Hematopoietic multipotent progenitor cell (in vitro differentiated cells): ENCODE measurements at places on chromosomes 3 and 15. TPM values are rescaled to one million over a fixed set of nuclear protein-coding genes. Genes with fewer than 3 reads are reported as not detected.

DNA sequence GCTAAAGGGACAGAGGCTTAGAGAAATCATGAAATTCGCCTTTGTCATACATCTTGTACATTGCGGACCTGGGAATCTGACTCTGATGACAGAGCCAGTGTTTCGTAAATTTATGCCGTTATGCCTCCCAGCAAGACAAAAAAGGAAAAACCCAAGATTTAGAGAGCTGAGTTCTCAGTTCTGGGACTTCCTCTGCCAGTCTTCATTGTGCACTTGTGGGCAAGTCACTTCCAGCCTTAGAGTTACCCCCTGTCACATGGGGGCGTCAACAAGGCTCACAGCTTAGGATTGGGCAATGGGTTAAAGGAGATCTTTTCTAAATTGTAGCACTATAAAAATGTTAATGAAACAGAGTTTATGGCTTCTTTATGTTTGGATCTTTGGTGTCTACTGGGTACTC, 41.9 kb upstream of the MITF start:
- DNase-seq = no peak

GRCh38 chr15:51917493-51917892, 54.1 kb downstream of the LEO1 start:
- peak; percentile 35 for DNase-seq

GRCh38 chr3:76943671-76944070, 96.2 kb upstream of the ROBO2 start:
- no peak for DNase-seq

DNA sequence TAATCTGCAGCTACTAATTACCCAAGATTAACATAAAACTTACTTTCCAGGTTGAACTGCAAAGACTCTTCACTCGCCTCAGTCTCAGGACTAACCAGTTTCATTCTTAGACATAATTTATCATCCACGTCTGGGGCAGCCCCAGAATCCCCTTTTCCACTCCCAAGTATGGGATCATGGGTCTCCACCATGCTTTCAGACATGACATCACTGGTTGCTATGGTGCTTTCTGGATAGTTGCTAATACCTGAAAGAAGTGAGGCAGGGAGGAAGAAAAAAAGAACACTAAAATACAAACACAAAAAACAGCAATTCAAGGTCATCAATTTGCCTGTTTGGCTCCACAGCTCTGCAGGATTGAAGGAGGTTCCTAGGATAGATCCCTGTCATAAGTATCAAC, 46.6 kb downstream of the TP53BP1 start:
- no peak for DNase-seq

DNA sequence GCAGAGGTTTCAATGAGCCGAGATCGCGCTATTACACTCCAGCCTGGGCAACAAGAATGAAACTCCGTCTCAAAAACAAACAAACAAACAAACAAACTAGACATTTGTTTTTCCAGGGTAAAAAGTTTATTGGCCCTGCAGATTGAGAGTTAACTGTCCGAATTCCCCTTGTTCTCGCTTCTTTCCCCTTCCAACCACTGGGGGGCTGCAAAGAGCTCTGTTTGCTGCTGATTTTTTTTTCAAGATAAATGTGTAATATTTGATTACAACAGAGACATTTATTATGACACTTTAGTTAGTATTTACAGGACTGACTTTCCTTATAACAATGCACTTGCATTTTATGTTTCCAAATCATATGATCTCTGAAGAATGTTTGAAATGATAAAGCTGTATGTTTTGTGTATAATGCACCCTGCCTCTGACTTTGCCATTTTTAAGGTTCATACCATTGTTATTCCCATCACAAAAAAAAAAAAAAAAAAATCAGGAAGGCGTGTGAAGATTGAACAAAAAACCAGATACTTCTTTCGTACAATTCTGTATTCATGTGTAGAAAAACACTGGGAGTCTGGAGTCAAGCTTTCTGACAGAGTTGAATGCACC, 2.8 kb downstream of the CLSTN2 start:
- no peak for DNase-seq

- no peak for DNase-seq
Observed at GRCh38 chr3:10757821-10758130, 58.3 kb upstream of the SLC6A11 start.

Gene RARB
- under 0.01 TPM for total RNA-seq

GRCh38 chr3:73695841-73696240, 71.1 kb upstream of the PDZRN3 start:
- no peak for DNase-seq

GRCh38 chr15:54580643-54581042, 602.4 kb downstream of the UNC13C start:
- DNase-seq = no peak

DNA sequence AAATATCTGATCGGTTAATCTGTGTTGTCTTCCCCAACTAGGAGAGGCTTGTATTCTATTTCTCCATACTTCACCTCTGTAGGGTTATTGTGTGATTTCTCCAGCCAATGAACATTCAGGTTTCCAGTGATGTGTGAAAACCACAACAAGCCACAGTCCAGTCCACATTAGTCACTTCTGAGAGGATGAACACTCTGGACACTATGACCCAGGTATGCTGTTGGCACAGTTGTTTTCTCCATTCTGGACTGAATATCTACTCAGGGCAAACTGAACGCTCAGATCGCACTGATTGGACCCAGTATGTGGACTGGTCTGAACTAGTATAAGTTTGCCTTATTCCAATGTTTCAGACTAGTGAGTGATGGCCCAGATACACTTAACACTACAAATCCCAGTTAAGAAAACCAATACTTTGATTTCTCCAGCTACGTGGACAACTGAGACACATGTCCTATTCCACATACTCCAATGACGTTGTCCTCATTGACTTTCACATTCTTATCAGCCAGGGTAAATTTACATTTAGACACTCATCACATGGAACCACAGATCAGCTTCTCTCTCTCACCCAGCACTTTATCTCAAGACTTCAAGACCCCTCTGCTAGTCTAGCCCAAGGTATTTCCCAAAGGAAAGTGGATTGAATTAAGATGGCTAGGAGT, 587.4 kb upstream of the SGO1 start:
- no peak for DNase-seq

Gene SLC28A1
- total RNA-seq = not detected

GRCh38 chr3:153247331-153248330, 85.6 kb downstream of the RAP2B start:
- no peak for DNase-seq

Gene NCBP2
- total RNA-seq = 22.1 TPM

DNA sequence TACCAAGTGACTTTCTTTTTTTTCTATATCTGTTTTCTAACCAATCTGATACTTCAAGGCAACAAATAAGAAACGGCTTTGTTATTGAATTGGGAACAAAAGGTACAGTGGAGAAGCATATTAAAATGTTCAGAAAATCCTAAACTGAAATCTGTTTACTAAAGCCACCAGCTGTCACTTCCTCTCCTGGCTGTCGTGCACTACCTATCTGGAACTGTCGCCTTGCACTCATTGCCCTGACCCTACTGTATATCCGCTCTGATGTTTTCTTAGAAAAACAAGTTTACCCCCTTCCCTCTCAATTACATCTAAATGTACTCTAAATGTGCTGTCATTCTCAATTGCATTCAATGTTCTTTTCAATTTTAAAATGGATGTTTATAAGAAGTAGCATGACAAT, 439.8 kb upstream of the ARRDC4 start:
- no peak for DNase-seq

GRCh38 chr3:190026154-190026553, 94.5 kb downstream of the P3H2 start:
- no peak for DNase-seq

Gene CD200R1
- 0.54 TPM for total RNA-seq

- DNase-seq = no peak
Observed at GRCh38 chr3:13152826-13153710, 79.8 kb upstream of the IQSEC1 start.

Gene ESYT3
- 0.54 TPM for total RNA-seq

Gene CHRFAM7A
- 10.2 TPM for total RNA-seq

DNA sequence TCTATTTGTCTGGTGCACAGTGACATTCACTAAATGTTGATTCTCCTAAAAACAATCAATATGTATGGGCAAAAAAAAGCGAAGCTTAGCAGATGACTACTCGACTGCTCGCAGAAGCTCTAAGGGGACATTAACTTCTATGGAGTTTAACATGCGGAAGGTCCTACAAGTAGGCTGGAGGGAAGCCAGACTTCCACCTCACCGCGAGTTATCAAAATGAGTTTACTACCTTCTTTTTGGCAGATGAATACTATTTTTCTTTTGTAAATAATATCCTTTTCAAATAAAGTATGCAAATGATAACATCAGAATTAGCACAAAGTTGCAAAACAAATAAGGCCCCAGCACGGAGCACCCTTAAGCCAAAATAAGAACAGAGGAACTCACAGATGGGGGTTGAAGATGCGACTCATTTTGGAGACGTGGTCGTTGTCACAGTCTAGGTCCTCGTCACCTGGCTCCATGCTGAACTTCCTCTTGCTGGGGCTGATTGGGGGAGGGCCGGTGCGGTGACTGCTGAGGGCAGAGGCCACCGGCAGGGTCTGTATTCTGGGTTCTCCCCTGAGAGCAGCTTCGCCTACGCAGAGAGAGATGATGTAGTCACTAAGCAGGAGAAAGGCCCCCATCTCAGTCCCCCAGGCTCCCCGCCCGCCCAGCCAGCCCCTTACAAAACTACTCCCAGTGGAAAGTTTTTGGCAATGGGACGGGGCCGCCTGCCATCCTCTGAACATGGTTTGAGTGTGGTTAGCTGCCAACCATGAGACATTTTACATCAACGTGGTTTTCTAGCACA, 42.1 kb downstream of the VGLL4 start:
- no peak for DNase-seq
